ENCODE measurements at places on chromosomes 1 and 21. TPM values are rescaled to one million over a fixed set of nuclear protein-coding genes. Genes with fewer than 3 reads are reported as not detected.

The ABCD3 gene
- 22.5 TPM for total RNA-seq

The SPRR2E gene
- not detected for total RNA-seq

The ILDR2 gene
- total RNA-seq, result not detected

The UBL4B gene
- not detected for total RNA-seq

The OR2L3 gene
- not detected for total RNA-seq

The IGFN1 gene
- total RNA-seq, result not detected

The ETV3L gene
- total RNA-seq, result not detected

The MEX3A gene
- total RNA-seq, result 0.62 TPM

The NPL gene
- 2.6 TPM for total RNA-seq

The FAM167B gene
- 0.44 TPM for total RNA-seq

The RBM11 gene
- total RNA-seq, result not detected

The HEATR1 gene
- 28.7 TPM for total RNA-seq

The SELL gene
- 0.34 TPM for total RNA-seq

The KANK4 gene
- total RNA-seq, result not detected

The LAD1 gene
- not detected for total RNA-seq

The MORN1 gene
- total RNA-seq, result 5.7 TPM

The HNRNPR gene
- 62.8 TPM for total RNA-seq

The CD1B gene
- not detected for total RNA-seq

The UQCRHL gene
- 1.3 TPM for total RNA-seq

The MYBPH gene
- total RNA-seq, result 1.0 TPM

The C4BPB gene
- not detected for total RNA-seq

The RGS7 gene
- total RNA-seq, result not detected

The ACTA1 gene
- not detected for total RNA-seq

The TEX38 gene
- total RNA-seq, result not detected

The ATF3 gene
- 0.62 TPM for total RNA-seq

The ZNF670 gene
- 1.9 TPM for total RNA-seq

The SLC5A9 gene
- total RNA-seq, result not detected

The CGN gene
- not detected for total RNA-seq

The C2CD2 gene
- total RNA-seq, result 39.0 TPM

The DCAF6 gene
- total RNA-seq, result 49.2 TPM

The GJA4 gene
- total RNA-seq, result 1.4 TPM

The PARP1 gene
- 63.9 TPM for total RNA-seq

The ABCA4 gene
- 0.59 TPM for total RNA-seq

The GFI1 gene
- 0.10 TPM for total RNA-seq

The COL11A1 gene
- 0.10 TPM for total RNA-seq

The DPYD gene
- total RNA-seq, result 80.1 TPM

The ERICH3 gene
- not detected for total RNA-seq

The CD101 gene
- 0.49 TPM for total RNA-seq

The ESRRG gene
- total RNA-seq, result not detected

The EPHB2 gene
- total RNA-seq, result 1.9 TPM

The SLC9C2 gene
- not detected for total RNA-seq

The LCE1C gene
- not detected for total RNA-seq

The CELA3B gene
- not detected for total RNA-seq

The SAMSN1 gene
- 0.44 TPM for total RNA-seq

The CLEC20A gene
- total RNA-seq, result not detected

The PGLYRP4 gene
- total RNA-seq, result not detected

The S100A6 gene
- total RNA-seq, result 1,170 TPM

The KCNE1 gene
- total RNA-seq, result 0.05 TPM

The GPR37L1 gene
- not detected for total RNA-seq

The PRAMEF5 gene
- total RNA-seq, result not detected

The HSD3B2 gene
- not detected for total RNA-seq

The ITGB2 gene
- total RNA-seq, result not detected

The PDZK1 gene
- 0.10 TPM for total RNA-seq

The OR2L8 gene
- total RNA-seq, result not detected

The CSMD2 gene
- 2.1 TPM for total RNA-seq

Measured in cardiac ventricle fibroblast (primary cell).